ENCODE measurements at places on chromosomes 5 and 9.
A peak's percentile ranks its signal among the peaks of the same experiment; 100 is the strongest.

- no peak overlapping the region for H3K27ac ChIP-seq
- no peak overlapping the region for H3K4me3 ChIP-seq
- no peaks in the 10 kb centered on the region for H3K36me3 ChIP-seq
- no peak for DNase-seq
Measured at GRCh38 chr5:128434993-128435392, 103.1 kb downstream of the FBN2 start.

- H3K27ac ChIP-seq: no peak overlapping the region
- peak; percentile 70 for DNase-seq
- H3K27me3 ChIP-seq: no peaks in the 10 kb centered on the region
- H3K4me3 ChIP-seq: no peak overlapping the region
- H3K4me1 ChIP-seq: peaks cover 6% of the 10 kb centered on the region
- no peaks in the 10 kb centered on the region for H3K36me3 ChIP-seq
Measured at GRCh38 chr5:142906863-142907671, 136.9 kb downstream of the ARHGAP26 start.

- H3K27me3 ChIP-seq: no peaks in the 10 kb centered on the region
- no peak for DNase-seq
- H3K4me3 ChIP-seq: no peak overlapping the region
Measured at GRCh38 chr5:75113354-75114113, 61.2 kb upstream of the GCNT4 start.

GRCh38 chr5:93580063-93580926 lies 724 bp downstream of the NR2F1-AS1 start:
- no peaks in the 10 kb centered on the region for H3K36me3 ChIP-seq
- no peaks in the 10 kb centered on the region for H3K27me3 ChIP-seq
- H3K4me1 ChIP-seq: 0 out of 2 replicates have a peak, but pooled peaks cover 5% of the 10 kb centered on the region
- H3K27ac ChIP-seq: peak overlapping the region; percentile 41
- DNase-seq: peak; percentile 77

GRCh38 chr9:126832440-126832839 lies 27.6 kb downstream of the ZBTB43 start:
- no peaks in the 10 kb centered on the region for H3K27me3 ChIP-seq
- H3K4me3 ChIP-seq: no peak overlapping the region
- no peak for DNase-seq
- H3K27ac ChIP-seq: no peak overlapping the region
- H3K36me3 ChIP-seq: peaks cover 7% of the 10 kb centered on the region
- no peaks in the 10 kb centered on the region for H3K4me1 ChIP-seq

DNA sequence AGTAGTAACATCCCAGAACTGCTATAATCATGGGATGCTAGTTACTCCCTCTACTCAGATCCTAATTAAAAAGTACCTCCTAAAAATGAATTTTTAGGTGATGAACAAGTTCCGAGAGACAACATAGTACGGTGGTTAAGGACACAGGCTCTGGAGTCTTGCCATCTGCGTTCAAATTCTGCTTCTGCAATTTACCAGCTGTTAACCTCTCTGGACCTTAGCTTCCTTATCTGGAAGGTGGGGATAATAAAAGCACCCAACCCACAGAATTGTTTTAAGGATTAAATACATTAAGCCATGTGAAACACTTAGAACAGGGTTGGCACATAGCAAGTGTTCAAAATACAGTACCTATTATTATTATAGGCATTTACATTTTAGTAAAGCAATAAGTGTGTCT lies 77.5 kb upstream of the XPA start:
- H3K4me1 ChIP-seq: no peaks in the 10 kb centered on the region
- peaks cover 4% of the 10 kb centered on the region for H3K27me3 ChIP-seq
- no peak for DNase-seq
- H3K27ac ChIP-seq: no peak overlapping the region

DNA sequence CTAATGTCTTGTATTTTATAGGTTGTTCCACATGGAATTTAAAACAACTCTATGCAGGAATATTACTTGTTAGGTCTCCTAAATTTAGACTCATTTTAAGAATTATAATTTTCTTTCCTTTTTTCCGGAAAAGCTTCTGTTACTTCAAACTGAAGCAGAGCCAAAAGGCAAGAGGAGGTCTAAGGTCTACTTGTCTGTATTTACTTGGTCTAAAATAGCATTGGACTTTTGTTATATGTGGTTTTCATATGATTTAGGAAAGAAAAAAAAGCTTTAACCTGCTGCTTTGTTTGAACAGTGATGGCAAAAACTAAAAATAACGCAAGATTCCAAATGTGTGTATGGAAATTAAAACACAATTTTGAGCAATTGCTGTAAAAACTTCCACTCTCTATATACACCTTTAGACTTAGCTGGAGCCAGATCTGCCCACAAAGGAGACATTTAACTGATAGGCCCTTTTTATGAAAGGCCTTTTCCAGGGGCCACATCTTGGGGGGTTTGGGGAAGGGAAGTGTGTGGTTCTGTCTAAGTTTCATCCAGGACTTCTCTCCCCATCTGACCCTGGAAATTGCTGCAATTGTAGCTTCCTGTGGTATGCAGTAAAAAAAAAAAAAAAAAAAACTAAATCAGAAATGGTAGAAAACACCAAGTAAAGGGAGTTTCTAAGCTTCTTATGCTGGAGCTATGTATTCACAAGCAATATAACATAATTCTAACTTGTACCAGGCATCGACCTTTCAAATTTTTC lies 307.7 kb upstream of the MEF2C start:
- no peaks in the 10 kb centered on the region for H3K27me3 ChIP-seq
- no peak overlapping the region for H3K27ac ChIP-seq
- H3K4me3 ChIP-seq: no peak overlapping the region
- H3K4me1 ChIP-seq: no peaks in the 10 kb centered on the region
- DNase-seq: no peak

- H3K4me1 ChIP-seq: peaks cover 20% of the 10 kb centered on the region
- H3K27ac ChIP-seq: peak overlapping the region; percentile 92
- DNase-seq: peak; percentile 54
Measured at GRCh38 chr9:121075251-121076036, 689 bp downstream of the CNTRL start.

DNA sequence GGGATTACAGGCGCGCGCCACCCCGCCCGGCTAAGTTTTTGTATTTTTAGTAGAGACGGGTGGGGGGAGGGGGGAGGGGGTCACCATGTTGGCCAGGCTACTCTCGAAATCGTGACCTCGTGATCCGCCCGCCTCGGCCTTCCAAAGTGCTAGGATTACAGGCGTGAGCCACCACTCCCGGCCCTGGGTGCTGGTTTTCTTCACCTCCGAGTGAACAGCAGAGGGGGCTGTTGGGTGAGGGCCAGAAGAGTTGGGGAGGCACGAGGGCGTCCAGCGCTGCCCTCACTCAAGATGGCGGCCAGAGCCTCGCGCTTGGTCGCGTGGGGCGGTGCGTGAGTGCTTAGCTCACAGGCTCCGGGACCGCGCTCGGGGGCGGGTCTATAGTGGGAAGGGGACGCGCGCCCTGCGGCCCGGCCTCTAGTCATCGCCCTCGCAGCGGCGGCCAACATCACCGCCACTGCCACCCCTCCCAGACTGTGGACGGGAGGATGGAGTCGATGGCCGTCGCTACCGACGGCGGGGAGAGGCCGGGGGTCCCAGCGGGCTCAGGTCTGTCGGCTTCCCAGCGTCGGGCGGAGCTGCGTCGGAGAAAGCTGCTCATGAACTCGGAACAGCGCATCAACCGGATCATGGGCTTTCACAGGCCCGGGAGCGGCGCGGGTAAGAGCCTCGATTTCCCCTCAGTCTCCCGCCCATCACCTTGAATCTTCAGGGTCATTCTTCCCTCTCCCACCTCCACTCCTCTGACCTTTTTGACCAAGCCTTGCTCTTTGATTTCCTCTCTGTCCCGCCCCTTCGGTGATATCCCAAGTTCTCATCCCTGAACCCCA lies at the start of gene CAMLG:
Gene CAMLG (plus strand): TSS at position 416 of the 830 bp plus-strand sequence. CDS start 73 bp downstream, at position 489.
- no peaks in the 10 kb centered on the region for H3K27me3 ChIP-seq
- peaks cover 20% of the 10 kb centered on the region for H3K36me3 ChIP-seq
- DNase-seq: peak; percentile 100
- peak within 1 kb of the TSS; percentile 97 for H3K27ac ChIP-seq

DNA sequence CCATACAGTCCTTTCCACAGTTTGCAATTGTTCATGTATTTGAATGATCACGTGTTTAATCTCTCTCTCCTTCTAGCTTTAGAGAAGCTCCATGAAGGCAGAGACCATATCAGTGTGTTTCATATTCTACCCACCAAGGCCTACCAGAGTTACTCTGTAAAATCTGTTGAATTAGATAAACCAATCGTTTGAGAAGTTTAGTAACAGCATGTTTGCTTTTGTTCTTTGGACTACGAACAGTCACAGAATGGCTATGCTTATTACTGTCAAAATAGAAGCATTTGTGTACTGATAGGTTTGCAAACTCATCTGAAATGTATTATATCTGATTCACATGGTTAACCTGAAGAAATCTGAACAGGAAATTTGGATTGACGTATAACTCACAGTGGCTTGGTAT lies 93.8 kb downstream of the ITGA1 start:
- H3K4me1 ChIP-seq: no peaks in the 10 kb centered on the region
- H3K27ac ChIP-seq: no peak overlapping the region
- no peaks in the 10 kb centered on the region for H3K36me3 ChIP-seq
- H3K4me3 ChIP-seq: no peak overlapping the region
- H3K27me3 ChIP-seq: no peaks in the 10 kb centered on the region

DNA sequence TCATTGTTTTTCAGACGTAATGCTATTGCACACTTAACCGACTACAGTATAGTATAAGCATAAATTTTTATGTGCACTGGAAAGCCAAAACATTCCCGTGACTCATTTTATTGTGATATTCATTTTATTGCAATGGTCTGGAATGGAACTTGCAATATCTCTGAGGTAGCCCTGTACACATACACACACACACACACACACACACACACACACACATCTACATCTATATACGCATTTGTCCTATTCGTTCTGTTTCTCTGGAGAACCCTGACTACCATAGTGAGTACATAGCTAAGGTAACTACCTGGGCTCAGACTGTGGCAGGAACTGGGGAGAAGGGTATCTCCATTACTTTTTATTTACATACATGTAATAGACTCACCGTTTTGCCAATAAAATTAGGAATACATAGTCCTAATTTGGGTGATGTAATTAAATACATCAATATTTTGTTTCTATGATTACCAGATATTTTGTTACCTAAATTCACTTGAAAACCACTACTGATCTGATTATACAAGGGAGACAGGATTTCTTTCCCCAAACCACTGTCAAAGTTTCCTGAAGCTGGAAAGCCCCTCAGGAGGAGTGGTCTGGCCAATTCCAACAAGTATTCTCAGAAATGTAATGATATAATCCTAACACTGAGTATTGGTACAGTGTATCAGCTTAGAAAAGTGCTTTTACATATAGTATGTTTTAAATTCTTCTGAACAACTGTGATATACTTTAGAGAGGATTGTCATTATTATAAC lies 74.0 kb upstream of the PLPP1 start:
- no peaks in the 10 kb centered on the region for H3K36me3 ChIP-seq
- H3K4me3 ChIP-seq: no peak overlapping the region
- H3K27me3 ChIP-seq: no peaks in the 10 kb centered on the region
- peaks cover 16% of the 10 kb centered on the region for H3K4me1 ChIP-seq

DNA sequence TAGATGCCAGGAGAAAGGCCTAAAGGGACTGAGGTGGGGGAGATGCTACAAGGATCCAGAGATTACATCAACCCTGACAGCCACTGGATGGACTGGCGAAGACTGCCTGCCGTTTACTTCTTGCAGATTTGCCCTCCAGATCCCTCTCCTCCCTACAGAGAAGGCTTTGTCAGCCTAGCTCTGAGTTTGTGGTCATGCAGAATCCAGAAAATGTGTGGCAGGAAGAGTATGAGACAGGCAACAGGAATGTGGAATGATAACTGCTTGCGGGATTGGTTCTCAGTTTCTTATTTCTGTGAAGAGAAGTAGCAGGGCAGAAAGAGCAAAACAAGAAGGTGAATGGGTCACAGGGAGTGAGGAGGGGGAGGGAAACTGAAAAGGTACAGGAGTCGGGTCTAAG lies 129.6 kb downstream of the TLE1 start:
- H3K4me1 ChIP-seq: peaks cover 54% of the 10 kb centered on the region
- H3K4me3 ChIP-seq: peak overlapping the region; percentile 17
- peak overlapping the region; percentile 61 for H3K27ac ChIP-seq
- DNase-seq: peak; percentile 90
- no peaks in the 10 kb centered on the region for H3K36me3 ChIP-seq
- no peaks in the 10 kb centered on the region for H3K27me3 ChIP-seq

- peaks cover 29% of the 10 kb centered on the region for H3K4me1 ChIP-seq
- H3K36me3 ChIP-seq: no peaks in the 10 kb centered on the region
- H3K27me3 ChIP-seq: no peaks in the 10 kb centered on the region
Measured at GRCh38 chr5:57845025-57845424, 362.4 kb upstream of the ACTBL2 start.

DNA sequence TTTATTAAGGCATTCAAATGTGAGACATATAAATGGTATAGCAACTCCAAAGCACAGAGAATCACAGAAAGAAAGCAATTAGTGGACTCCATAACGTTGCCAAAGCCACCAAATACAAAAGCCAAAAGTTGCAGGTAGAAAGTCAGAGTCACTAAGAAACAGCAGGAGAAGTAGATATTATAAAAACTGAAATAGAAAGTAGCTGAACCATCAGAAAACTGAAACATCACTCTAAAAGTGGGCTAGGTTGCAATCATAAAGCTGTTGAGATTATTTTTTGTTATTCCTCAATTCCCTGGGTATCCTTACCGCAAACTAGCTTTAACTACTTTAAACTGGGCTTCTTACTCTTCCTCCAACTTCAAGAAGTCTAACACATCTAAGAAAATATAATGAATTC lies 108.1 kb upstream of the ARRDC3 start:
- H3K4me1 ChIP-seq: no peaks in the 10 kb centered on the region
- no peaks in the 10 kb centered on the region for H3K36me3 ChIP-seq
- no peak overlapping the region for H3K4me3 ChIP-seq
- DNase-seq: no peak
- H3K27me3 ChIP-seq: peaks cover 18% of the 10 kb centered on the region
- no peak overlapping the region for H3K27ac ChIP-seq

DNA sequence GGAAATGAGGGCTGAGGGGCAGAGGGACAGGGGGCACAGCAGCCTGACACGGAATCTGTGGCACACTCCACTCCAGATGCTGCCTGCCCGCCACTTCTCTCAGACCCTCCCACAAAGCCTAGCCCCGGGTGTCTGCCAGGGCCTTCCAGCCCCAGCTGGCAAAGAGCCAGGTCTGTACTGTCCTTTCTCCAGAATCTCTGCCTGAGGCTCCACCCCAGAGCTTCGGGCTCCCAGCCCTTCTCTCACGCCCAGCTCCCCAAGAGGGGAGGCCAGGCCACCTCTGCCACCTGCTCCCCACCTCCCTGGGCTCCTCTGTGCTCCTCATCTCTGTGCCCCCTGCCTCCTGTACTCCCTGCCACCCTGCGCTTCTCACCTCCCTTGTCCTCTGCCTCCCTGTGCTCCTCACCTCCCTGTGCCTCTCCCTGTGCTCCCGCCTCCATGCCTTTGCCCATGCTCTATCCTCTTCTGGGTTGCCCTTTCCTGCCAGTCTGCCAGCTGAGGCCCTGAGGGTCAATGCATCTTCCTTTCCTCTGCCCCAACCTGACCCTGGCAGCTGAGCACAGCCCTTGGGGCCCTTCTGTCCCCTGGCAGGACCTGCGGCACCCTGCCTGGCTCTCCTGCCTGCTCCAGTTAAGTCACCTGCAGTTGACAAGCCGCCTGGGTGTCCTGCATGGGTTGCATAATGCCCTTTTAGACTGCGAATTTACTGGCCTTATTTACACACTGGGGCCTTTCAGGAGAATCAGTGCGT lies 36.4 kb downstream of the RASGEF1C start:
- no peaks in the 10 kb centered on the region for H3K36me3 ChIP-seq
- no peaks in the 10 kb centered on the region for H3K27me3 ChIP-seq
- no peak overlapping the region for H3K4me3 ChIP-seq
- no peaks in the 10 kb centered on the region for H3K4me1 ChIP-seq
- no peak overlapping the region for H3K27ac ChIP-seq
- DNase-seq: peak; percentile 17

GRCh38 chr9:129850821-129851550 lies 15.7 kb downstream of the USP20 start:
- no peaks in the 10 kb centered on the region for H3K4me1 ChIP-seq
- H3K27ac ChIP-seq: no peak overlapping the region
- no peak overlapping the region for H3K4me3 ChIP-seq
- H3K27me3 ChIP-seq: no peaks in the 10 kb centered on the region
- peaks cover 8% of the 10 kb centered on the region for H3K36me3 ChIP-seq
